CD8-positive, alpha-beta memory T cell (primary cell): ENCODE measurements at places on chromosomes 3 and 15. TPM values are rescaled to one million over a fixed set of nuclear protein-coding genes. Genes with fewer than 3 reads are reported as not detected.

RTP1 gene
- total RNA-seq, result not detected

ASB7 gene
- total RNA-seq, result 14.9 TPM

JMJD7 gene
- 15.0 TPM for total RNA-seq

MINAR1 gene
- 0.51 TPM for total RNA-seq

ADAMTSL3 gene
- total RNA-seq, result not detected

VEPH1 gene
- total RNA-seq, result not detected

- no peak for DNase-seq
Observed at GRCh38 chr3:171351676-171352075, 108.5 kb downstream of the TNIK start.

DNA sequence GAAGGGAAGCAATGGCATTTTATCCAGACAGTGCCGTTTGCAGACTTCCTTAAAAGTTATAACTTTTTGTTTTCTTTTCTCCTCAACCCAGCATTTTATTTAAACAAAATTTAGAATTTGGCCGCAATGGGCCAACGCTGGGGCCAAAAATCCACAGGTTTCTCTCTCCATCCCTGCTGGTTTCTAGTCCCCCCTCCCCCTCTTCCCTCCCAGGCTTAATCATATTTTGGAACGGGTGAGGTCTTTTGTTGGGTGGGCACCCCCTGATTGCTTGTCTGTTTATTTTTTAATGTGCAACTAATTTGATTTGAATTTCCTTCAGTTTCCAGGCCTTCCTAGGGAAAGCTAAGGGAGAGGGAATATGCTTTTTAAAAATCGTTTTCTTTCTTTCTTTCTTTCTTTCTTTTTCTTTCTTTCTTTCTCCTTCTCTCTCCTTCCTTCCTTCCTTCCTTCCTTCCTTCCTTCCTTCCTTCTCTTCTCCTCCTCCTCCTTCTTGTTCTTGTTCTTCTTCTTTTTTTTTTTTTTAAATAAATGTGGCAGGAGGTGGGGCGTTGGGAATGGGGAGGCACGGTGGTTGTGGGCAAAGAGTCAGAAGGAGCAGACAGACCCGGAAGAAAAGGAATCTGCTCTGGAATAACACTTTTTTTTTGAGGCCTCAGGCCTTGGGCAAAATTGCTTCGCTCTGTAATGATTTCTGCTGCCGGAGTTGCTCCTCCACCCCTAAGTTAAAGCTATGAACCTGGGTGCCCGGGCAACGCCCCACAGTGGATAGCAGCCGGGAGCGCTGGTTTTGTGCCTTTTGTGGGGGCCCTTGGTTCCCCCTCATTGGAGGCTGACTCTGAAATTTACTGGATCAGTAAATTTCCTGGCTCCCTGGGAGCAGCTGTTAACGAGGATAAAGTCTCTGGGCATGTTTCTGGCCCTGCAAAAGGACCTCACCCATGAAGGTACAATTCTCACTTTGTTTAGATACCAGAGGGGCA is 1.9 kb downstream of the FNDC3B start:
- DNase-seq, result no peak

- DNase-seq, result no peak
Observed at GRCh38 chr3:182413061-182413460, 380.2 kb upstream of the ATP11B start.
